ENCODE measurements at places on chromosomes 12 and 14.
A peak's percentile ranks its signal among the peaks of the same experiment; 100 is the strongest.

GRCh38 chr12:47838286-47838931 is 18.7 kb upstream of the HDAC7 start:
- peak; percentile 68 for DNase-seq

GRCh38 chr12:19953734-19954133 is 414.6 kb upstream of the PDE3A start:
- no peak for DNase-seq

DNA sequence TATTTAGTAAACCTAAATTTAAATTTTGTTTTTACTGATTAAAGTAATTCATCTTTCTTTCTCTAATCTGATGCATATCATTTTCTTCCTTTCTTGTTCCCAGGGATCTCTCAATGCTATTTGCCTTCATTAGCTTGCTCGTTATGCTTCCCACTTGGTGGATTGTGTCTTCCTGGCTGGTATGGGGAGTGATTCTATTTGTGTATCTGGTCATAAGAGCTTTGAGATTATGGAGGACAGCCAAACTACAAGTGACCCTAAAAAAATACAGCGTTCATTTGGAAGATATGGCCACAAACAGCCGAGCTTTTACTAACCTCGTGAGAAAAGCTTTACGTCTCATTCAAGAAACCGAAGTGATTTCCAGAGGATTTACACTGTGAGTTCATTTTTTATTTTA is 48.6 kb downstream of the VEZT start:
- no peak for DNase-seq

GRCh38 chr12:67609226-67609870 is 39.2 kb upstream of the DYRK2 start:
- DNase-seq, result no peak

DNA sequence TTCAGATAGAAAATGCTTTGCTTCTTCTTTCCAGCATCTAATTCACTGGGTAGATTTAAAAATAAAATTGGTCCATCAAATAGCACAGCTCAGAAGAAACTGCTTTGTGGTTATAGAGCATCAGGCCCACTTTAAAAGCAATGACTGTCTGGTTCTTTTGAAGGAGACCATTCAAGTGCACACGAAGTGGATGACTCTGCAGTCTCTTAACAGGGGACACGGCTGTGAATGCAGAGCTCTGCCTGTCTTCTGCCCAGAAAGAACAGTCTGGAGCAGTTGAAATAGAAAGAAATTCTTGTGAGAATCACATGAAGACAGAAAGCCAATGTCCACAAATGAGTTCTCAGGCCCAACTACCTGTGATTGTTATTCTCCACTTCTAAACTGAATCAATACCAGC is 138.7 kb upstream of the PLEKHA5 start:
- no peak for DNase-seq

DNA sequence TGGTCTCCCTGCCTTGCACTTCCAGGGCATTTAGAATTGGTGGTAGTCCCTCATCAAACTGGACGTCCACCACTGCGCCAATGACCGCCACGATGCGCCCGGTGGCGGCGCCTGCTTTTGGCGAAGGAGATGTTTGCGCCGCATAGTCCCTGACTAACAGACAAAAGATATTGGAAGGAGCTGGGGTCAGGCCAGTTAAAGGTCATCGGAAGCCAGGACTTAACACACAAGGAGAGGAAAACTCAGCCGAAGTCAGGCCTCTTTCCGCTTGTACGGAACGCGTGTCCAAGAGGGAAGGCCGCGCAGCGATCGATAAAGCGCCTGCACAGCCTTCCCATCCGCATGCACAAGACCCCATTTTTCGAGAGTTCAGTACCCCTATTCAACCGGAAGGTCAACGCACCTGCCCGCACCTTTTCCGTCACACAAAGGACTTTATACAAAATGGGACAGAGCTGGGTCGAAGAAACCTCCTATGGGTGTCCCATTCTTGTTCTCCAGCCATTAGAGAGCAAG is 525 bp downstream of the ATP5F1B start:
- DNase-seq, result no peak

GRCh38 chr12:20262119-20262518 is 106.2 kb upstream of the PDE3A start:
- DNase-seq, result no peak

DNA sequence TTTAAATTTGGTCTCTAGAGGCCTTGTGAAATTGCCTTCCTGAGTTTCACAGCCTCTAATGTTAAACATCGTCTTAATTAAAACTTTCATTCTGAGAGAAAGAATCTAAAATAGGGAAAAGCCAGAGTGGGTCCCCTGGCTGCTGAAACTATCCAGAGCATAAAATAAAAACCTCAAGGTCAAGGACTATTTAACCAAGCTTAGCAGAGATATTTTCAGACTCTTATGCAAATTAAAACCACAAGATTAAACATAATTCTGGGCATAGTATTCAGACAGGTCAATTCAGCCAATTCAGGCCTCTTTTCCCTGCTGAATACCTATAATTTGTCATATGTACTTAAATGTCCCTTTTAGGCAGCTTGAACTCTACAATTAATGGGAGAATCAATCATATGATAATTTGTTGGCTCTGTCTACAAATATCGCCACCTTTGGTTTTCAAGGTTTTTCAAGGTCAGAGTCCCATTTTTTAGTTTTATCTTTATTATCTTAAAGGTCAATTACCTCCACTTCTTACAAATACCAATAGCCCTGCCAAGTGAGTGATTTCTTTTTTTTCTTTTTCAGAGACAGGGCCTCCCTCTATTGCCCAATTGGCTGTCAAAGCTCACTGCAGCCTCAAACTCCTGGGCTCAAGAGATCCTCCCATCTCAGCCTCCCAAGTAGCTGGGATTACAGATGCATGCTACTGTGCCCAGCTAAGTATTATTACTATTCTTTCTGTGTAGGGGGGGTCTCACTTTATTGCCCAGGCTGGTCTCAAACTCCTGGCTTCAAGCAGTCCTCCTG is 257.1 kb downstream of the PHLDA1 start:
- DNase-seq, result no peak

DNA sequence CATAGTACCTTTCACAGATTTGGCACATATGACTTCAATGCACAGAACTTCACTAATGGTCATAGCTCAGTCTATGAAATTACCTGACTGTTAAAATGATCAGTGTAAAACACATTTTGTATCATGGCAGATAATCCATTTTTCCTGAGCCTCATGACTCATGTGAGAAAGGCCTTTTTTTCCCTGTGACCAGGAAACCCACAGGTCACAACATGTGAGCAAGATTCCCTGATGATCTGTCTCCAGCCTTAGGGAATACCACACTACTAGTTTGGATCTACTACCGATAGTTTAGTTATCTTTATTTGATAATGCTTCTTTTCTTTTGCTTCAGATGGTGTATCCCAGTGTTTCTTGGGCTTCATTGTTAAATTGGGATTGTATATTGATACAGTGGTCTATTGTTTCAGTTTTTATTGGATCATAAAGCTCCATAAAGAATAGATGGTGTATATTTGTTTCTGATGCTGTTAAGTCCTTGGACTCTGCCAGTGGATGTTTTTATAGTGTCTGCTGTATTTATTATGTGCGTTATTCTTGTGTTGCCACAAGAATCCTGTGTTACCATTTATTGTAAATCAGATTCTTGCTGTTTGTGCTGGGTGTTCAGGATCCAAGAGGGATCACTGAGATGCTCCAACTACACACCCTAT is 248.7 kb upstream of the PELI2 start:
- no peak for DNase-seq

GRCh38 chr14:102883089-102883541 is 39.3 kb upstream of the AMN start:
- no peak for DNase-seq

DNA sequence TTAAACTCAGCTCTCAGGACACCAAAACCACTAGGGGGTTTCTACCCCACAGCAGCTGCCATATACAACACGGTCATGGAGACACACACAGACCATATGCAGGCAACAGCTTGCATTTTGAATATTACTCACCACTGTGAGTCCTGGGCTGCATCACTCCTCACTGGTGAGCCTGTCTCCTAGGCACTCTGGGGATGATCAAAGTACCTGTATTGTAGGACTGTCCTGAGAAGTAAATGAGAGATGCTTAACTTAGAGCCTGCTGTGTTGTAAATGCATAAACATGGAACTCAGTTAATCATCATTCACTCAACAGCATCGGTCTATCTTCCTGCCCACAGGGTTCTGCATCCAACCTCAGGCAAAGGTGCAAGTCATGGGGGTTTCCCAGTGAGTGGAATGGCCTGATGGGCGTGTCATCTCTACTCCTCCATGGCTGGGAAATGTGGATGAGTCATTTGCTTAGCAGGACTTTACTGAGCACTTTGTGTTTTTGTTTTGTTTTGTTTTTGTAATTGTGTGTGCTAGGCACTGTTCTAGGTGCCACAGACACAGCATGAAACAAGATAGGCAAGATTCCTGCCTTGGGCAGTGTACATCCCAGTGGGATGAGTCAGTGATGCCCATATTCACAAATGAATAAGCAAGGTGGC is 1141.2 kb upstream of the TMEM132C start:
- DNase-seq, result no peak

GRCh38 chr14:83463500-83464098 is 1929.9 kb upstream of the SEL1L start:
- DNase-seq, result peak; percentile 29

DNA sequence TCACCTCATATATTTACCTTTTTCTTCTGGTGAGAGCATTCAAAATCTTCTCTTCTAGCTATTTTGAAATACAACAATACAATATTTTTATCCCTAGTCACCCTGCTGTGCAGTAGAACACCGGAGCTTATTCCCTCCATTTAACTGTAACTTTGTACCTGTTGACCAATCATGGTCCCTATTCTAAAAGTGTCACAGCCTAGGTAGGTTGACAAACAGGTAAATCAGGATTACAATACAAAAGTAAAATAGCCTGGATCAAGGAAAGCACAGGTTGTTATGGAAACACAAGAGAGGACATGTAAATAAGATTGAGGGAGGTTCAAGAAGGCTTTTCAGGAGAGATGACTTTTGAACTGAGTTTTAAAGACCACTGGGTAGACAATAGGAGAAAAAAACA is 670.9 kb downstream of the DIO2 start:
- peak; percentile 34 for DNase-seq

- no peak for DNase-seq
Measured at GRCh38 chr12:90360300-90360699, 594.7 kb downstream of the CCER1 start.

DNA sequence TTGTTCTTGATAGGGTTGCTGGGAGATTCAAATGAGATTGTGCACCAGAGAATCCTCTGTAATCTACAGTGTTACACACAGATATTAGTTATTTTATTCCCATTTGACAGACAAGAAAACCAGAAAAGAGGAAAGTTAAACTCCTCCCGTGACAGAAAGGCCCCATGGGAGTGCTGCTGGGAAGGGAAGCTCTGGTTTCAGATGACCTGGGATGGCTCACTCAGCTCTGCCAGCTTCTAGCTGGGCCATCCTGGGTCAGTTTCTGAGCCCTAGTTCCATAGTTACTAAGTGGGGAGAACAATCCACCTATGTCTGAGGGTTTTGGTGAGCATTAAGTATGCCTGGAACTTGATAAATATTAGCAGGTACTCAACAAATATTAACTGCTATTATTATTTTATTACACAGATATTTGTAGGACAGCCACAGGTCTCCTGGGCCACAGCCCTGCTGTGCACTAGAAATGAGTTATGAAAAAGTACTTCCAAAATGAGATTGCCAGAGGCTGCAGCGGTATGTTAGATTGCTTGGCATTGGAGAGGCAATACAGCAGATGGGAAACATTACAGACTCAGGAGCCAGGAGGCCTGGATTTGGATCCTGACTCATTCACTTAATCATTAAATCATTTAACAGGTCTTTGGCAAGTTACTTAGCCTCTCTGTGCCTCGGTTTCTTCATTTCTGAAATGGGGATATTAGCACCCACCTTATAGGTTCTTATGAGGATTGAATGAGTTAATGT is 47.1 kb upstream of the STON2 start:
- no peak for DNase-seq

GRCh38 chr12:52916216-52916615 is 11.3 kb upstream of the KRT8 start:
- DNase-seq, result no peak

GRCh38 chr12:85058339-85058738 is 22.2 kb downstream of the LRRIQ1 start:
- DNase-seq, result no peak

DNA sequence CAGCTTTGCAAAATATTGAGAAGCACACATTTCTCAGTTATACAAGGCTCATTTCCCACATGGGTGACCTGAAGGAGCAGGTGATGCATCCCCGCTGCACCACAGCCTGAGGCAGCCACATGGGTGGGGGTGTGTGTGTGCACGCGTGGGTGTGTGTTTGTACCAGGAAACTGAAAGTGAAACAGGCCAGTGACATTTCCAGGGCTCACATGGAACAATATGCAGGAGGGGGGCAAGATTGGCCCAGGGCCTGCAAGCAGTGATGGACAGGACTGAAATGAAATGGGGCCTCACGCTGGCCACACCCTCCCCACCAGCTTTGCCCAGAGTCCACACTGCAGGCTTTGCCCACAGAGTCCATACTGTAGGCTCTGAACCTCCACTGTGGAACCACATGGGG is 154.2 kb upstream of the PARP11 start:
- DNase-seq, result peak; percentile 73

DNA sequence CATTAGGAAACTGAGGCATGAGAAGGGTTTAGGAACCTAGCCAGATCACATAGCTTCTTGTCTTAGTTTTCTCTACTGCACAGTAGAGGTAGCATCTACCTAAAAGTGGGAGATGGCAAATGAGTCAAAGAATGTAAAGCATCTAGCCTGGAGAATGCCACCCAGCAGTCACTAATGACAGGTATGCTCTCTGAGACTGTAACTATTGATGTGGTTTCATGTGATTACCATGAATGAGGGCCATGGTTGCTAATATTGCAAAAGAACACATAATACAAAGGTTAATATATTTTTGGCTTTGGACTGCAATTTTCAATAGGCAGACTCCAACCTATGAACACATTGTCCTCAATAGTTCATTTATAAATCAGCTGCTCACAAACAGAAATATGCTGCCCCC is 389.9 kb downstream of the GRIN2B start:
- no peak for DNase-seq

- no peak for DNase-seq
Measured at GRCh38 chr12:10251669-10252068, 39.0 kb downstream of the GABARAPL1 start.

DNA sequence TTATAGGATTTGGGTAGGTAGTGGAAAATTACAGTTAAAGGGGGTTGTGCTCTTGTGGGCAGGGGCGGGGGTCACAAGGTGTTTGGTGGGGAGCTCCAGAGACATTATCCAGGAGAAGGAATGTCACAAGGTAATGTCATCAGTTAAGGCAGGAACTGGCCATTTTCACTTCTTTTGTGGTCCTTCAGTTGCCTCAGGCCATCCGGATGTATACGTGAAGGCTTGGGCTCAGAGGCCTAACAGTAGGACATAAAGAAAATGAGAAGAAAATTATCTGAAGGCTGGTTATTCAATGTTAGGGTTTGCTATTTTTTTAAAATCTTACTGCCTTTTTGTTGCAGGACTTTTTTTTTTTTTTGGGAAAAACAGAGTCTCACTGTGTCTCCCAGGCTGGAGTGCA is 2.5 kb upstream of the PSEN1 start:
- DNase-seq, result no peak

- DNase-seq, result no peak
Measured at GRCh38 chr14:29892327-29892726, 35.3 kb downstream of the PRKD1 start.

- no peak for DNase-seq
Measured at GRCh38 chr12:5102261-5102789, 58.6 kb downstream of the KCNA5 start.

GRCh38 chr12:104387190-104387589 is 69.6 kb upstream of the CHST11 start:
- DNase-seq, result peak; percentile 34

- DNase-seq, result peak; percentile 18
Measured at GRCh38 chr14:80212023-80212397, 706 bp upstream of the DIO2 start.
